ENCODE measurements at places on chromosomes 6 and 20.

GRCh38 chr6:143556529-143556928 lies 45.0 kb upstream of the FUCA2 start:
- no peak for DNase-seq

- DNase-seq: no peak
Observed at GRCh38 chr6:7143476-7143974, 35.8 kb downstream of the RREB1 start.

DNA sequence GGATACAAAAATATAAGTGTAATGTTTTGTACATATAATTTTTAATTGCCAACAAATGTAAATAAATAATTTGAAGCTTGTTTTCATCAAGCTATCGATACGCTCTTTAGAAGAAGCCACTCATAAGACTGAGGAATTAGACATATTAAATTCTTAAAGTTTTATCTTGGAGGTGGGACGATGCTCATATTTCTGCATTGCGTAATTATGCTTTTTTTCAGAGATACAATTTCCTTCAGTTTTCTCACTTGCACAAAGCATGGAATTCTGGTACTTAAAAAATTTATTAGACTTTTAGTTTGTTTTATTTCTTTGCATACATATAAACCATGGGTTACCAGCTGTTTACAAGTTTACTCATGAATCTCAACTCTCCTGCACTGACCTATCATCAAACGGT lies 980.0 kb downstream of the EYS start:
- no peak for DNase-seq

DNA sequence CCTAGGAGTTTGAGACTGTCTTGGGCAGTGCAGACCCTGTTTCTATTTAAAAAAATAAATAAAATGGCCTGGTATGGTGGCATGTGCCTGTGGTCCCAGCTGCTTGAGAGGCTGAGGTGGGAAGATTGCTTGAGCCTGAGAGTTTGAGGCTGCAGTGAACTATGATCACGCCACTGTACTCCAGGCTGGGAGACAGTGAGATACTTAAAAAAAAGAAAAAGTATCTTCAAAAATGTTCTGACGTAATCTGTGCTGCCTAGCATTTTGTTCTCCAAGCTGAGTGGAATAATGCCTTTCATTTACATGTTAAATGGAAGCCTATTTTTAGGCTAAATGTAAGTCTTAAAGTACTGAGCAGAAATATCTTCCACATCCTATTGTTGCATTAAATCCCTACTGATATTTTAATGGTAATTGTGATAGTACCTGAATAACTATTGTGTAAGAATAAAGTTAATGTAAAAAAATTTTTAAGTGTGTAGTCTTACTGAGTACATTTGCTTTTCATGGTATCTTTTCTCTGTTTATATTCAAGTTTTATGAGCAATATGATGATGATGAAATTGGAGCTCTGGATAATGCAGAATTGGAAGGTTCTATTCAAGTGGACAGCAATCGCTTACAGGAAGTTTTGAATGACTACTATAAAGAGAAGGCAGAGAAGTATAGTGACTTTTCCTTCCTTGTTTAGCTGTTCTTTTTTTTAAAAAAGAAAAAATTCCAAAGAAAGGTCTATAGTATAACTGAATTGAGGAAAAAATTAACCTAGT lies 4.2 kb upstream of the ZC2HC1B start:
- no peak for DNase-seq

DNA sequence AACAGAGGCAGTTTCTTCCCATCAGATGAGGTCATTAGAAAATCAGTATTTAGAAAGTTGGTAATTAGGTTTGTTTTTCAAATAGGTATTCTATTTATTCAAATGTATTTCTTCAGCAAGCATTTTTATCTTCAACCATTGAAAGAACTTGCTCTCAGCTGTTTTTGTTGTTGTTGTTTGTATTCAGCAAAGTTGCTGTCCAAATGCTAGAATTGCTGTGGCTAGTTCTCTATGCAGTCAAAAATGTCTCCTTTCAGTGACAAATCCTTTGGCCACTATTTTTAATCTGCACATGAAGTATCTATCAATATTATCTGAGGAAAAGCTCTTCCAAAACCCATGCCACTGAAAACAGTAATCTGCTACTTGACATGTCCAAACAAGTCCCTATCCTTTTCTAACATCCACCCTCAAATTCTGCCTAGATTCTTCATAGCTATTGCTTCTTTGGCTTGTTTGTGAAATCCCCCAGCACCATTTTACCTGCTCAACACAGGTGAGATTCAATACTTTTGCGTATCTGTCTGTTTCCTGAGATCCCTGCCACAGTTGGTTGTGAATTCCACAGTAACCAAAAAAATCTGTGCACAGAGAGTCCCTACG lies 1005.4 kb downstream of the GRIK2 start:
- no peak for DNase-seq

- no peak for DNase-seq
Observed at GRCh38 chr6:56727097-56727850, 84.6 kb upstream of the DST start.

GRCh38 chr6:148471624-148472159 lies 129.1 kb downstream of the SASH1 start:
- no peak for DNase-seq

DNA sequence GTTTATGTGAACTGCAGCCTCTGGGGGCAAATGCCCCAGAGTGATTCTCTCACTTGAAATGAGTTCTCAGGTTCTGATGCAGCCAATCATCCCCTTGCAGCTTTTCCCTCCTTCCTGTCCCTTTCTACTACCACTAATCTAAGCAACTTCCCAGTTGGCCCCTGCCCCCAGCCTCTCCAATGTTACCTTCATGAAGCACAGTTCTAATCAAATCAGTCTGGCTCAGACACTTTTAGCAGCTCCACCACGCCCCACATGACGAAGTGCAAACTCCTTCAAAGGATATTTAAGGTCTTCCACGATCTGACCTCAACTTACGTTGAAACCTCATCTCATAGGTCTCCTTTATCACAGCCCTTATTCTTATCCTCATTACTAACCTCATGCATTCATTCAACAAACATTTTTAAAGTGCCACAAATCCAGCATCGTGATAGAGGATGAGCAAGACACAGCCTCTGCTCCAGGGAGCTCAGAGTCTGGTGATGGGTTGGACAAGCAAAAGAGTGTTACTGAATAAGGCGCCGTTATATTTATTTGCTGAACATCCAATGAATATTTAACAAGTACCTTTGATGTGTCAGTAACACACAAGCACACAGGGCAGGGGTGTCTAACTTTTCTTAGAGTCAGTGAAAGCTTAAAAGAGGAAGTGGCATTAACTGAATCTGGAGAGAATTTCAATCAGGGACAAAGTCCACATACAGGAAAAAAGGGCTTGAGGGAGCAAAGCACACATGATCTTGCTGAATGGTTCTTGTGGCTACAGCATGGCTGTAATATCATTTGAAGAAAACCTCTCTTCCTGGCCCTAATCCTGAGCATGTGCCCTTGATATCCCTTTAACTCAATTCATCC lies 20.4 kb upstream of the DTNBP1 start:
- DNase-seq: no peak

DNA sequence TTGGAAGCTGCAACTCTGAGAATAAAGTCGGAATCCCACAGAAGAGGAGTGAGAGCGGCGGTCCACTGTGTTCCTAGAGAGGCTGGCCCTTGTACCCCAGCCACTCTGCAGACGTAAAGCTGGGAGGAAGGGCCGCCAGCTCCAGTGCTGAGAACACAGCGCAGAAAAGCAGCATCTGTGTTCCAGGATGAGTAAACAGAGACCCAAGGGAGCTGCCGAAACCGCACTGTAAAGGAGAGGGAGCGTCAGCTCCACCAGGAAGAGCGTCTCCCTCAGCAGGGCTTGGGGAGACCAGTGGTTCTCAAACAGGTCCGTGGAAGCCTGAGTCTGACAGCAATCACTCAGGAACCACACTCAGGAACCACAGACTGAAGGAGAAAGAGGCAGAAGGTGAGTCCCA lies 134.0 kb downstream of the WDR27 start:
- no peak for DNase-seq
